ELF-1 (cell line): ENCODE measurements at places on chromosomes 16 and 17.

DNA sequence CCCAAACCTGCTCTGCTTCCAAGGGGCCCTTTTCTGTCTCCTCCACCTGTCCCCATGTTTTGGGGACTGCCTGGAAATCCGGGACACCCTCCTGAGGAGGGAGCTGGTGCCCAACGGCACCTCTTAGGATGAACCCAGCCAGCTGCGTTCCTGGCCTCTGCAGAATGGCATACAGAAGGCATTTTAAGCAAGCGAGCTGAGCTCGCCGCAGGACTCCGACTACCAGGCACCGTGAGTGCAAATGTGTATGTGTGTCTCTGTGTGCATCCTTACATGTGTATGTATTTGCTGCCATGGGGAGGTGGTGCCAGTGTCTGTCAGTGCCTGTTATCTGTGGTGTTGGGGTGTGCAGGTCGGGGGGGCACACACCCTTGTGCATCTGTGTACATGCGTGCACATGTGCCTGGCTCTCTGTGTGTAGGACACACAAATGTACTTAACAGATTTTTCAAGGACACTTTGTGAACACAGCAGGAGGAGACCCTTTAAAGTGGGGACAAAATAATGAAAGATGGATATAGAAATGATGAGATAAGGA, 39.3 kb downstream of the ABAT start:
- no peak for DNase-seq

- no peak for DNase-seq
Measured at GRCh38 chr16:19598805-19599510, 43.5 kb downstream of the VPS35L start.

DNA sequence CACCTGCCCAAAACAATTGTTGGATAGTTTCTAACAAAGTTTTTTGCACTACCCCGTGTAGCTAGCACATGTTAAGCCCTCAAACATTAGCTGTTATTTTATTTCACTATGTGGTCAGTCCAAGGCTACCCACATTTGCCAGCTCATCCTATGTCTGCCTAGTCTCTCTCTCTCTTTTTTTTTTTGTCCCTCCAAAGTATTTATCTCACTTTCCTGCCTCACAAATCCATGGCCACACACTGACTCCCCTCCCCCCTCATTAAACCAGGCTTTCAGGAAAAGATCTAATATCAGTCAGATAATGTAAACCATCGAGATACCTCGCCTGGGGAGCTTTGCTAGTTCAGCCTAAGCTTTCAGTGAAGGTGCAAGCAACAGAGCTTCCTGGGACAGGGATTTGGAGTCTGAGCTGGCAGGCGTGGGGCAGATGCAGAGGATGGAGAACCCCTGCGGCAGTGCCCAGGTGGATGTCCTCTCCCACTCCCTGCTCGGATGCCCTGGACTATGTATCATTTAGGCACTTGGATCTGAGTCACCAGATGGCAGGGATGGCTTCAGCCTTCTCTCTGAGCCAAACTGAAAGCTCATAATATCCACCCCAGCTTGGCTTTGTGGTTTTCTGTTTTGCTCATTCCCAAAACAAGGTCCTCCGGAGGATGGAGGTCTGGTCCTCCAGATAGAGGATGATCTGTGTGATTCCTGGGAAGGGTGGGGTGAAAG, 73.7 kb upstream of the FOXF1 start:
- DNase-seq = no peak

DNA sequence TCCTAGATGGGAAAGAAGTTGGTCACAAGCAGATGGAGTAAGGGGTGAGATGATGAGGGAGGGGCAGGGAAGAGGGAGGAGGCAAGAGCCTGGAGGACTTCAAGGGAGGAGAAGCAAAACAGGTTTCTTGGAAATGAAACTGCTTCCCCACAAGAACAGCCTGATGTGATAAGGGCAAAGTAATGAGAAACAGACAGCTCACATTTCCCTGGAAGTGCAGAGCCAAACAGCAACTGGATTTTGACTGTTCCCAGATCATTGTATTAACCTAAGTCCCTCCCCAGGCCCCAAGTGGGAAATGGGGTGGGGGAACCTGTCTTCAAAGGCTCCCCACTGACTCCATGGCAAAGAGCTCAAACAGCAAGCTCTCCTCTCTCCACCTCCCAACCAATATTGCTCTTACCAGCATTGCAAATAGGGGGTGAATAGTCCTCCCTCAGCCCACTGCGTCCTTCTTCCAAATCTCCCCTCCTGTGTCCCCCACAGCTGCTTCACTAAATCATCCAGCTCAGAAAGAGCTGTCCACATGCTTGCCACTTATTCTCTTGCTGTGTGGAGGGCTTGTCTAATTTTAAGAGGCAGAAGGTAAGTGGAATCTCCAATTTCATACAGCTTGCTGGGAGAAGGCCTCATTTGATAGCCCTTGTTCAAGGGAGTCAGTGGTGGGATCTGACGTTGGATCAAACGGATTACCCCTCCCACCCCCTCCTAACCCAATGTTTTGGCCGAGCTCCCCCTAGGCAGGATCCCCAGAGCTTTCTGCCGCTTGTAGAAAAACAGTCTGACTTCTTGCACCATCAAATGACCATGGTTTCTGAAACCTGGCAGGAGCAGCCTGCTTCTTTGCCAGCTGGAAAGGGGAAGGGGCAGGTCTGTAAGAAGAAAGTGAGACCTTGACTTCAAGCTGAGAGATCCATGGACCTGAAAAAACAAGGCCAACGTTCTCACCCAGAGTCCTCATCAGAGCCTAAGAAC, 56.3 kb upstream of the SMIM36 start:
- peak; percentile 32 for DNase-seq

- DNase-seq = no peak
Measured at GRCh38 chr16:2713985-2714774, 5.8 kb downstream of the PRSS27 start.

DNA sequence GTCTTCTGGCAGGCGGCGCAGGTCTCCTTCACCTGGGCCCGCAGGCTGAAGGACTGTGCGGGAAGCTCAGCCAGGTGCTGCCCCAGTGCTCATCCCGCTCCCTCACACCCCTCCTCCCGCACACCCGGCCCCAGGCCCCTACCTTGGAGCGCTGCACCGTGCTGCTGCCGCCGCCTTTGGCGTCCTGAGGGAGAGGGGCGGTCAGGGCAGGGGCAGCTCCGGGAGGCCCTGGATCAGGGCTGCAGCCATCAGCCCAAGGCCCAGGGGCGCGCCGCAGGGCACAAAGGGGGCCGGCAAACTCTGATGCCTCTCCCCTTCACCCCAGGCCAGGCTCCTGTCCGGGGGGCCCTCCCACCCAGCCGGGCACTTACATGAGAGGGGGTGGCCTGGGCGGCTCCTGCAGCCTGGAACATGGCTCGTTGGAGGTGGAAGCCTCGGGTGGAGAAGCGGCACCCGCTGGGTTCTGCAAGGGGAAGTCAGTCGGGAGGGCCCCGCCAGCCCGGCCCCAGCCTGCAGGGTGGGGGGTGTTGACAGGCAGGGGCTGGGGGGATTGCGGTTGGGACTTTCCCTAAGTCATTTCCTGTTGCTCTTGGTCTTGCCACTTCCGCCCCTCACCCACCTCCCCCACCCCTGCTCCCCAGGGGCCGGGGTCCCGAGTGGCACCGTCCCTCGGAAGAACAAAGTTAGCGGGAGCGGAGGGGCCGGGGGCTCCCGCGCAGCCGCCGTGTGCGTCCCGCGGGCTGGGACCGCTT, 863 bp downstream of the LIMD2 start:
- DNase-seq = peak; percentile 49

DNA sequence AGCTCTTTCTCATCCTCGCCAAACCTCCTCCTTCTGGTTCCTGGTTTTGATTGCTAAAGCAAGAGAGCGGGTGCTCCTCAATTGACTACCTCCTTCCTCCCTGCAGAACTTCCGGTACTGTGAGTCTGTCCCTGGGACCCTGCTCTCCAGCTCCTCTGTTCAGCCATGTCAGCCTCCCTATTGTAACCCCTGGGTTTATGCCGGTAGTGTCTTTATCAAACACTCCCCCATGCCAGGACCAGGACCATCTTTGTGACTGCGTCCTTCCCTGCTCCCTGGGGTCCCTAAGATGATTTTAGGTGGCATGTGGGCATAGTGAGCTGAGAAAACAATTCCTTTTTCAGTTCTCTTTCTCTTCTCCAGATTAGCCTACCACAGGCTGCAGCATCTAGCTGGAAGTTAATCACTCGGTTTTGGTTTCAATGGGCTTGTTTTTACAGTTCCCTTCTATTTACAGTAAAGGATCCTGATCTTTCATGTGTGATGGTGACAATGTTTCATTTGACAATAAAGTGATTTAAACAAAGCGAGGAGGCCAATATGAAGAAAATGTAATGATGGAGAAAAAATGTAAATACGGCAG, 27.7 kb upstream of the IL21R start:
- no peak for DNase-seq

DNA sequence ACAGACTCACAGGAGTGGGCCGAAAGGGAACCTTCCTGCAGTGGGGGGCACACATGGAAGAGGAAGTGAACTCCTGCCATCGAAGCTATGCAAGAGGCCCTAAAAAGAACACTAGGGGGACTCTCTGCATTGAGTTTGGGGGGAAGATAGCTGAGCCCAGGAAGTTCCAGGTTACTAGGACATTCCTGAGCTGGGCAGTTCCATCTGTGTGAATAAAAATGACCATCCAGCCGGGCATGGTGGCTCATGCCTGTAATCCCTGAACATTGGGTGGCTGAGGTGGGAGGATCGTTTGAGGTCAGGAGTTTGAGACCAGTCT, 211.8 kb downstream of the ZNF423 start:
- DNase-seq = no peak

DNA sequence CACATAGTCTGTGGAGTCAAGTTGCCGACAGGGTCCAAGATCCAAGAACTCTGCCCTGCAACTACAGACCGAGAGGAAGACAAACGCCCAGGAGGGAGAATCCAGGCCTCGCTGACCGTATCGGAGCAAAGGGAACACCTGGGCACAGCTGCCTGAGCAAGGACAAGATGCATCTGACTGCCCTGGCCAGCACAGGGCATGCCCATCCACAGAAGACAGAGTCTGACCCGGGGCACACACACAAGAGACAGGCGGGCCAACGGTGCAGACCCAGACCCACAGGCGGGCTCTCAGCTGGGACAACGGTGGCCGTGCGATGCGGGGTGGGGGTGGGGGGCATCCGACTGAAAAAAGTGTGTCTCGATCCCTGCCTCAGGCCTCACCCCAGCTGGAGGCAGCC, 6.2 kb downstream of the RAB40B start:
- no peak for DNase-seq

GRCh38 chr17:45235416-45236281, 14.0 kb downstream of the FMNL1 start:
- DNase-seq = peak; percentile 90

DNA sequence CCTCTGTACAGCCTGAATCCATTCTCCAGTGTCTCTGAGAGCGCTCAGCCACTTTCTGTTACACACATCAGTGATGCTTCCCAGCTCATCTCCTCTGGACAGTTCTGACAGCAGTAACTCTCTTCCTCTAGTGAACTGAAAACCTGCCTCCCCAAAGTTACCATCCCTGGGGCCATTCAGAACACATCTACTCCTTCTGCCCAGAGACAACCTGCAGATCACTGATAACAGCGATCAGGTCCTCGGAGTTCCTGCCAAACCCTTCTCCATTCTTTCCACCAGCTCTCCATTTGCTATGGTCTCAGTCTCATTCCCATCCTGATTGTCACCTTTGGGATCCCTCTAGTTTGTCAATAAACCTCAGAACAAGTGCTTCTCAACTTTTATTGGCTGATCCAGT, 7.3 kb downstream of the ZZEF1 start:
- DNase-seq = no peak

- no peak for DNase-seq
Measured at GRCh38 chr16:68526143-68526781, 12.8 kb upstream of the ZFP90 start.

DNA sequence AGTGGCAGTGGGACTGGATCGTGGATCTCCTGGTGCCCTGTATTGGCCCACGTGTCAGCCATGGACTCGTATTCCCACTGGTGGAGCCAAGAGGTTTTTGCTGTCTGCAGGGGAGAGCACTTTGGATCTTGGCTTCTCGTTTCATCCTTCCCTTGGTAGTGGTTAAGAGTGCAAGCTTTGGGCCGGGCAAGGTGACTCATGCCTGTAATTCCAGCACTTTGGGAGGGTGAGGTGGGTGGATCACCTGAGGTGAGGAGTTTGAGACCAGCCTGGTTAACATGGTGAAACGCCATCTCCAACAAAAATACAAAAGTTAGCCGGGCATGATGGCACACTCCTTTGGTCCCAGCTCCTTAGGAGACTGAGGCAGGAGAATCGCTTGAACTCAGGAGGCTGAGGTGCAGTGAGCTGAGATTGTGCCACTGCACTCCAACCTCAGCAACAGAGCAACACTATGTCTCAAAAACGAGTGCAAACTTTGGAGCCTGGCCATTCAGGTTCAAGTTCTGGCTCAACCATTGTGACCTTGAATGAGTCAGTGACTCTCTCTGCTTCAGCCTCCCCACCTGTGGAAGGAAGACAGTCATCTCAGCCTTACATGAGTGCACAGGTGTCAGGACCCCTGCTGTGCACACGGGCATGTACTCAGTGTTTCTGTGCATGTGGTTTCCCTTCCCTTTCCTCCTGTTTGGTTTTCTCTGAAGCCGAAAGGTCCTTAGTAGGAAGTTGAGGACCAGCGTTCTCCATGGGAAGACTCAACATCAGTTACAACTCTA, 57.4 kb downstream of the PLCG2 start:
- DNase-seq = no peak

DNA sequence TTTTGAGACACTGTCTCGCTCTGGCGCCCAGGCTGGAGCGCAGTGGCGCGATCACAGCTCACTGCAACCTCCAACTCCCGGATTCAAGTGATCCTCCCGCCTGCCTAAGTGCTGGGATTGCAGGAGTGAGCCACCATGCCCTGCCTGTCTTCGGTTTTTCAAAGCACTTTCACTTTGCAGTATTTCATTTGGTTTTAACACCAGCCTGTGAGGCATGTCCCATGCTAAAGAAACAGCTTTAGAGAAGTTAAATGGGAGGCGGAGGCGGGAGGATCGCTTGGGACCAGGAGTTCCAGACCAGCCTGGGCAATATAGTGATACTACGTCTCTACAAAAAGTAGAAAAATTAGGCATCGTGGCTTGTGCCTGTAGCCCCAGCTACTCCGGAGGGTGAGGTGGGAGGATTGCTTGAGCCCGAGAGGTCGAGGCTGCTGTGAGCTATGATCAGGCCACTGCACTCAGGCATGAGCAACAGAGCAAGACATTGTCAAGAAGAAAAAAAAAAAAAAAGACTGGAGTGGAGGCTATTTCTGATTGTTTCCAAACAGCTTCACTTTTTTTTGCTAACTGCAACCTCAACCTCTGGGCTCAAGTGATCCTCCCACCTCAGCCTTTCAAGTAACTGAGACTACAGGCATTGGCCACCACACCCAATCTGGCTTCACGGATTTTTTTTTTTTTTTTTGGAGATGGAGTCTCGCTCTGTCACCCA, 1.3 kb downstream of the METTL23 start:
- no peak for DNase-seq

GRCh38 chr16:853306-853705, 52.8 kb upstream of the GNG13 start:
- no peak for DNase-seq
